ENCODE measurements at places on chromosomes 16 and 17. TPM values are rescaled to one million over a fixed set of nuclear protein-coding genes. Genes with fewer than 3 reads are reported as not detected.

The MYO15B gene
- 53.5 TPM for total RNA-seq

DNA sequence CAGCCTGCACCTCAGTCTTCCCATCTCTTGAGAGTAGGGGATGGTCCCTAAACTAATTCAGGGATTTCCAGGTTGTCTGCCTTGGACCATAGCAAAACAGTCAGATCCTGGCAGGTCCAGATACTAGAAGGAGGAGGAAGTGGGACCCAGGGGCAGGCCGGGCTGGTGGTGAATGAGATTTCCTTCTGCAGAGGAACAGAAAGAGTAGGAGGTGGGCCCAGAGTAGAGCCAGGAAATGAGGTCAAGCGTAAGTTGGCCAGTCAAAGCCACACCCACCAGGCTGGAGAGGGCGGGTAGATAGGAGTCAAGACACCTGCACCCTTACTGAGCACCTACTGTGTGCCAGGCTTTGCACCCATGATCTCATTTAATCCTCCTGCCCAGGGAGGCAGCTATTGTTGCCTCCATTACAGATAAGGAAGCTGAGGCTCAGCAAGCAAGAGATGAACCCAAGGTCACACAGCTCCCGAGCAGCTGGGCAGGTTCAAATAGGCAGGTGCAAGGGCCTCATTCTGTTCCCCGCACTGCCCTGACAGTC is 2.6 kb downstream of the CDH5 start:
- no peak for DNase-seq
- H3K27me3 ChIP-seq = no peaks in the 10 kb centered on the region
- no peaks in the 10 kb centered on the region for H3K36me3 ChIP-seq
- H3K4me1 ChIP-seq = peaks cover 68% of the 10 kb centered on the region
- no peak overlapping the region for H3K4me3 ChIP-seq
- no peak overlapping the region for H3K27ac ChIP-seq

GRCh38 chr16:14284371-14284770 is 213.3 kb downstream of the MRTFB start:
- H3K36me3 ChIP-seq = no peaks in the 10 kb centered on the region
- no peaks in the 10 kb centered on the region for H3K27me3 ChIP-seq
- peak overlapping the region; percentile 75 for H3K4me3 ChIP-seq
- no peak overlapping the region for H3K27ac ChIP-seq
- H3K4me1 ChIP-seq = peaks cover 12% of the 10 kb centered on the region
- DNase-seq = peak; percentile 35

The SLC13A2 gene
- total RNA-seq = not detected

DNA sequence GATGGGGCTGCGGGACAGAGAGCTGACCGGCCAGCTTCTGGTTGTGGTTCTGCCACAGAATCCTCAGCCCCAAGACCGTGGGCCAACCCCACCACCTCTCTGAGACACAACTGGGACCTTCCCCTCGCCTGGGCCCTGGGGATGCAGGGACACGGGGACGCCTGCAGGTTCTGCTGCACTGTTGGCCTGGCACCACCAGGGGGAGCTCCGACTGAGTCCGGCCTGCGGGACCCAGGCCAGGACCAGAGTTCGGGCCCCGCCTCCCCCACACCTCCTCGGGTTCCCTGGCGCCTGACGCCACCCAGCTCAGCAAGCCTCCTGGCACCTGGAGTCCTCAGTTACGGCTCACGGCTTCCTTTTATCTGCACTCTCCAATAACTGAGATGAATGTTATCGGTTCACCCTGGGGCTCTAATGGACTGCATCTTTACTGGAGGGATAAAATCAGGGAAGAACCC is 27.3 kb downstream of the TBC1D16 start:
- H3K4me3 ChIP-seq = no peak overlapping the region
- H3K27ac ChIP-seq = no peak overlapping the region
- H3K27me3 ChIP-seq = no peaks in the 10 kb centered on the region
- H3K4me1 ChIP-seq = no peaks in the 10 kb centered on the region

The PPP1R27 gene
- total RNA-seq = not detected

The SLC16A6 gene
- total RNA-seq = 0.70 TPM

The SULT1A2 gene
- 21.8 TPM for total RNA-seq

DNA sequence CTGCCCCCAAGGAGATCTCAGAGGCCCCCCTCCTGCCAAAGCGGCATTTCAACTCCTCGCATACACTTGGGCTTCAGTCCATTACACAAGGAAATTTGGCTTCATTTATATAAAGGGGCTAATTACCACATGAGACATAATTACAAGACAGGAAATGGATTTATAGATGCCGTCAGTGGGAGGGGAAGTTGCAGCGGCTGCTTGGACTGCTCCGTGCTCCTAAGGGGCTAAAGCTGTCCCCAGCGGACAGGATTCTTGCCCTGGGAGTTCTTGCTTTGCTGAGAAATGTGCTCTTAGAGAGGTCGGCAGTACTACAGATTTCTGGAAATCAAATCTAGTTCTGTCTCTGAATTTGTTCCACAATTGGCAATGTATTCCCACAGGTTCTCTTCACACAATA is 57.2 kb upstream of the NLK start:
- DNase-seq = no peak
- no peaks in the 10 kb centered on the region for H3K36me3 ChIP-seq
- no peak overlapping the region for H3K27ac ChIP-seq
- peaks cover 14% of the 10 kb centered on the region for H3K4me1 ChIP-seq
- H3K27me3 ChIP-seq = no peaks in the 10 kb centered on the region

DNA sequence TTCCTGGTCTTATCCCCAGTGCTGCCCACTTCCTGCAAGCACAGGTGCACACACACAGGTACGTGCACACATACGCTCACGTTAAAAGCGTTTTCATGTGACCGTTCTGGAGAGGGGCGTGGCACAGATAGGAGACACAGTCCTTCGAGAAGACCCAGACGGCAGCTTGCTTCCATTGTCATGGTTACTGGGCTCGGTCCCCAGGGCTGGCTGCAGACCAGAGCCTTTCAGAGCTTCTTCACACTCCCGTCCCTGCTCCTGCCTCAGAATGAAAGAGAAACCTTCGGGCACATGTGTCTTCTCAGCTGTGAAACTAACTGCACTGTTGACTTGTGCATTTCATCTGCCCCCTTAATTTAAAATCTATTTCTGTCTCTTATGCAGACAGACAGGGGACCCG is 154.2 kb downstream of the PITPNC1 start:
- no peak overlapping the region for H3K4me3 ChIP-seq
- no peaks in the 10 kb centered on the region for H3K36me3 ChIP-seq
- H3K27me3 ChIP-seq = no peaks in the 10 kb centered on the region
- H3K4me1 ChIP-seq = peaks cover 9% of the 10 kb centered on the region
- DNase-seq = no peak

The ZFPM1 gene
- 20.0 TPM for total RNA-seq

The CMTM3 gene
- total RNA-seq = 33.1 TPM

GRCh38 chr17:26818736-26819135 is 475.2 kb upstream of the WSB1 start:
- H3K4me3 ChIP-seq = no peak overlapping the region
- H3K27ac ChIP-seq = no peak overlapping the region
- H3K4me1 ChIP-seq = no peaks in the 10 kb centered on the region
- DNase-seq = no peak

DNA sequence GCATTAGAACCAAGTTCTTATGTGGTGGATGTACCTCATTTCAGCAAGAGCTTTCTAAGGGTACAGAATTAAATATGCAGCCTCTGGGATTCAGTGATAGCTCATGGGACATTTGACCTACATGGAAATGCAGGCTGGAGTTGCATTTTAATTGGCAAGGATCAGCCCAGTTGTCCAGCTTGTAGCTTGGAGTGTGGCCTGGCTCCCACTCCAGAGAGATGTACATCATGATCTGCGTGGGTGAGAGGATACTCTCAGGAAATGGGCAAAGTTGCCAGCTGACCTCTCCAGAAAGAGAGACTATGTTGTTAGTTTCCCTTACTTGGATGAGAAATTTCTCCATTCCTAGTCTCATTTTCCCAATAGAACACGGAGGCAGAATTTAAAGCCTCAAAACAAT is 555.3 kb downstream of the MAF start:
- H3K27me3 ChIP-seq = no peaks in the 10 kb centered on the region
- DNase-seq = no peak
- no peaks in the 10 kb centered on the region for H3K4me1 ChIP-seq
- no peak overlapping the region for H3K27ac ChIP-seq
- no peaks in the 10 kb centered on the region for H3K36me3 ChIP-seq

DNA sequence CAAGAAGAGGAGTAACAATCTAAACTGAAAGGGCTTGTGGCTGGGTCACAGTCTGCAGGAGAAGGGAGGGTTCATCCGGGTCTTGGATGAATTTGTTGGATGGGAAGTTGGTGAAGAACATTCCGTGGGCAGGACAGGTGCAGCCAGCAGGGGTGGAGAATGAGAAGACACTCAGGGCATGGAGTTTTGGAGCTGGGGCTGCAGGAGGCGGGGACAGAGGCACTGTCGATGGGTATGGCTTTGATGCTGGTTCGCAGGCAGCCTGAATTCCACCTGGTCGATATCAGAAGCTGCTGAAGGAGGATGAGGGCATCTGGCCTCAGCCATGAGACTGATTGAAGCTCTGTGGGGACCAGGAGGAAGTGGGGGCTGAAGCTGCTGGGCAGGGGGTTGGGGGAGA is 36.1 kb upstream of the CBFA2T3 start:
- no peak for DNase-seq
- H3K4me1 ChIP-seq = no peaks in the 10 kb centered on the region
- H3K27ac ChIP-seq = no peak overlapping the region
- H3K4me3 ChIP-seq = no peak overlapping the region
- H3K27me3 ChIP-seq = peaks cover 49% of the 10 kb centered on the region

DNA sequence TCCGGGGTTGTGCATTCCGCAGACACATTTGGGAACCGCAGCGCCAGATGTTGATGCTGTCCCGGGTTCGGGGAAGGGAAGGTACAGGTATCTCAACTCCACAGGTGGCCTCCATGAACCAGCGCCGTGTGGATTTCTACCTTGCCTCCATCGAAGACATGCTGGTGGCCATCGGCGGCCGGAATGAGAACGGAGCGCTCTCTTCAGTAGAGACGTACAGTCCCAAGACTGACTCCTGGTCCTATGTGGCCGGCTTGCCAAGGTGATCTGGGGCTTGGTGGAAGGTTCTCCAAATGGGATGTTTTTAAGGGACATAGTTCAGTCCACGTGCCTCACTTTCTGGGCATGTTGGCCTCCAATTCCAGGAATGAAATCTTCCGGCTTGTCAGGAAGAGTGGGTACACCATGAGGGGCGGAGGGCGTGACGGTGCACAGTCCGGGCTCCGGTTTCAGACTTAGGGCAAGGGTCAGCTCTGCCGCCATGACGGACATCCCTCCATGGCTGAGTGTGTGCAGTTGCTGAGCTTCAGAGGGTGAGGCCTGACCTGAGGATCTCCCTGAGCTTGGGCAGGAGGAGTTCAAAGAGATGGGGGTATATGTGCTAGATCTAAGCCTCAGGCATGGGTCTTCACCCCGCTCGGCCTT is 11.5 kb downstream of the KLHL36 start:
- peaks cover 4% of the 10 kb centered on the region for H3K36me3 ChIP-seq
- no peak overlapping the region for H3K4me3 ChIP-seq
- H3K27ac ChIP-seq = no peak overlapping the region
- H3K27me3 ChIP-seq = no peaks in the 10 kb centered on the region
- H3K4me1 ChIP-seq = no peaks in the 10 kb centered on the region

DNA sequence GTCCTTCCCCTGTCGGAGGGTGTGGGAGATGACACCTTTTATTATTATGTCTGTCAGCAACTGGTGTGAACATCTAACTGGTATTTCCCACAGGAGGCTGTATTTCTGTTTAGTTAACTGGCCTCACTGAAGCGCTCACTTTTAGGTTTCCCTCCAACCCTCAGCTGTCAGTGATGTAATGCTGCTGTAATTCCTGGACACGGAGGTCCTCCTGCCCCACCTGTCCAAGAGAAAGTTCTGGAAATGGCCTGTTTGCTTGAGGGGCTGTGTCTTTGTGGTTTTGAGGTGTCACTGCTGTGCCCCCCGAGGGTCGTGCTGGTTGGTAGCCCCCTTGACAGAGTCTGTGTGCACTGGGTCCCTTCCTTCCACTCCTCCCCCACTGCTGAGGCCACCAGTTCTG is 11.5 kb downstream of the KCNJ12 start:
- no peak overlapping the region for H3K4me3 ChIP-seq
- 0 out of 2 replicates have a peak, but pooled peaks cover 4% of the 10 kb centered on the region for H3K27me3 ChIP-seq
- no peaks in the 10 kb centered on the region for H3K4me1 ChIP-seq
- H3K27ac ChIP-seq = no peak overlapping the region

The CPNE7 gene
- total RNA-seq = 19.5 TPM

DNA sequence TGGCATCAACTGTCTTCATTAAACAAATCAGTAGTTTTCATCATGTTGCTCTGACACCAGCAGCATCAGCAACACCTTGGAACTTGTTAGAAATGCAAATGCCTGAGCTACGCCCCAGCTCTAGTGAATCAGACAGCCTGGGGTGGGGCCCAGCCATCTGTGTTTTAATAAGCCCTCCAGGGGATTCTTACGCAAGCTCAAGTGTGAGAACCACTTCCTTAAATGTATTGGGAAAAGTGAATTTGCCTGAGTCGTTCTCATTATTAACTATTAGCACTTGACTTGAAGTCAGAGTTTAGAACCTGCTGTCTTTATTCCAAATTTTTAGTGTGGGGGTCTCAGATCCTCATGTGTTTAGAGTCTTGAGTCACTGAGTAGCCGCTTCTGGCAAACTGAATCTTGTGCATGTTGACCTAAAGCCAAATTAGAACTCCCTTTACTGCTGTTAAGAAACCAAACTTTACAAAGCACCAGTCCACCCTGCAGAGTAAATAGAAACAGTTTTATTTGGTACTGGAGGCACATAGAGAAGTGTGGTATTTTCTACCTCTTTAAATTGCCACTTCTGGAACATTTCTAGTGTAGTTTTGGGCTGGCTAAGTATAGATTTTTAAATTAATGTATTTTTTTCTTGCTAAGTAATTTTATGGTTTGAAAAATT is 137.4 kb upstream of the COX10 start:
- no peak for DNase-seq
- no peak overlapping the region for H3K4me3 ChIP-seq
- H3K4me1 ChIP-seq = no peaks in the 10 kb centered on the region
- no peaks in the 10 kb centered on the region for H3K36me3 ChIP-seq
- H3K27me3 ChIP-seq = no peaks in the 10 kb centered on the region

- H3K4me3 ChIP-seq = no peak overlapping the region
- no peak overlapping the region for H3K27ac ChIP-seq
- no peaks in the 10 kb centered on the region for H3K27me3 ChIP-seq
- peaks cover 12% of the 10 kb centered on the region for H3K36me3 ChIP-seq
- DNase-seq = no peak
Observed at GRCh38 chr17:60508384-60508980, 17.6 kb downstream of the APPBP2 start.

GRCh38 chr17:47145351-47145750 is 43.7 kb downstream of the CDC27 start:
- peaks cover 57% of the 10 kb centered on the region for H3K36me3 ChIP-seq
- no peak overlapping the region for H3K4me3 ChIP-seq
- H3K27ac ChIP-seq = no peak overlapping the region
- no peak for DNase-seq
- H3K4me1 ChIP-seq = no peaks in the 10 kb centered on the region
